ENCODE measurements at places on chromosomes 5 and 9. TPM values are rescaled to one million over a fixed set of nuclear protein-coding genes. Genes with fewer than 3 reads are reported as not detected.
A peak's percentile ranks its signal among the peaks of the same experiment; 100 is the strongest.

DNA sequence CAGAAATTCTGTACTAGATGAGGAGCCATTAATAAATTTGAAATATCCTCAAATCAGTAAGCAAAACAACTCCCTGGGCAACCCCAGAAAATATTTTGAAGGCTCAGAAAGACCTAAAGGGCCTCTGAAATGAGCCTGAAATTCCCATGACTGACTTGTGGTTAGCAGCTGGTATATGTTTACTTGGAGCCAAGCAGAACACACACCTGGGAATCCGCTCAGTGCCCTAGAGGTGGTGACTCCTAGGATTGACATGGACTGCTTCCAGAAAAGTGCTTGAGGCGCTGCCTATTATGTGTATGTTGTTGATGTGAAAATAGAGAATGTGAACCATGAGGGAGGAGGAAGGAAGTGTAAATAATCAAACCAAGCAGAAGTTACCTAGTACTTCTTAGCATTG, 14.7 kb downstream of the RFK start:
- no peak for DNase-seq

GRCh38 chr5:129935626-129936025, 31.4 kb downstream of the CHSY3 start:
- peak; percentile 15 for DNase-seq

- DNase-seq, result no peak
Observed at GRCh38 chr9:126388964-126389708, 62.5 kb downstream of the MVB12B start.

DNA sequence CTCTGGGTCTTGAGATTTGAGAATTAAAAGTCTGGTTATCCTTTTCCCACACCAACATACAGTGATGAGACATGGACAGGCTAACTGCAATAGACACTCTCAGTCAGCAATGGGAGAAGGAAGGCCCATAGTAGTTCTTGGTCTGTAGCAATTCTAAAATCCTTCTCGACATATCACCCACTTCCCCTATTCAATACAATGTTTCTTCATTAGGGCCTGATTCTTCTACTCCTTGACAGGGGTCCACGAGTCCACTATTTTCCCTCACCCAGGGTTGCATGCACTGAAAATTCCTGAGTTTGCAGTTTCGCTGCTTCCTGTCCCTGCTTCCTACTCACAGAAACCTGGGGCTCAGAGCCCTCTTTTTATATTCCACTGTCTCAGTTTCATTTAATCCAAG, 402.8 kb downstream of the MAT2B start:
- DNase-seq, result no peak

- DNase-seq, result no peak
Observed at GRCh38 chr5:73612799-73613198, 13.2 kb upstream of the ARHGEF28 start.

GRCh38 chr5:109688630-109688969, 1.1 kb upstream of the MAN2A1 start:
- no peak for DNase-seq

GRCh38 chr9:4430432-4431261, 59.6 kb upstream of the SLC1A1 start:
- no peak for DNase-seq

DNA sequence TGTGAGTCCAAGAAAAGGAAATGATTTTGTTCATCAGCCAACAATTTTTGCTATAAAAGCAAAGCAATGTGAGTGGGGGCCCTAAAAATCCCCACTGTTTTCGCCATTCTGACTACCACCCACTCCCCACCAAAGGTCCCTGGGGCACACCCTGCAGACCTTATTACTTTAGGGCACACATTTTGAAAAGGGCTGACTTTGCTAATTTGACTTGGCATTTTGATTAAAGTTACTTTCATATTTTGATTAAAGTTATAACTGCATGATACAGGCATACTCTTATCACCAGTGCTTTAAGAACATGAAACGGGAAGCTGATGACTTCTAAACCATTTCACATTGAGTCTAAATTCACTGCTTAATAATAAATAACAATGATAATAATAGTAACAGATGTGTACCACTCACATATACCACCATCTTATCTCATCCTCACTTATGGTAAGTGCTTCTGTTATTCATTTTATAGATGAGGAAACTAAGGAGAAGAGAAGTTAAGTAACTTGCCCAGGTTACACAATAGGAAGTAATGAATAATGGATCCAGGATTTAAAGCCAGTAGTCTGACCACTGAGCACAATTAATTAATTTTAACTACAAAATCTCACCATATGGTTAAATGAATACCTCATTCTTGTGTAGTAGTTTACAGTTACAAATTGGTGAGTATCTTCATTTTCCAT, 25.4 kb upstream of the NR3C1 start:
- no peak for DNase-seq

GRCh38 chr5:169876386-169876785, 103.9 kb downstream of the INSYN2B start:
- DNase-seq, result no peak

DNA sequence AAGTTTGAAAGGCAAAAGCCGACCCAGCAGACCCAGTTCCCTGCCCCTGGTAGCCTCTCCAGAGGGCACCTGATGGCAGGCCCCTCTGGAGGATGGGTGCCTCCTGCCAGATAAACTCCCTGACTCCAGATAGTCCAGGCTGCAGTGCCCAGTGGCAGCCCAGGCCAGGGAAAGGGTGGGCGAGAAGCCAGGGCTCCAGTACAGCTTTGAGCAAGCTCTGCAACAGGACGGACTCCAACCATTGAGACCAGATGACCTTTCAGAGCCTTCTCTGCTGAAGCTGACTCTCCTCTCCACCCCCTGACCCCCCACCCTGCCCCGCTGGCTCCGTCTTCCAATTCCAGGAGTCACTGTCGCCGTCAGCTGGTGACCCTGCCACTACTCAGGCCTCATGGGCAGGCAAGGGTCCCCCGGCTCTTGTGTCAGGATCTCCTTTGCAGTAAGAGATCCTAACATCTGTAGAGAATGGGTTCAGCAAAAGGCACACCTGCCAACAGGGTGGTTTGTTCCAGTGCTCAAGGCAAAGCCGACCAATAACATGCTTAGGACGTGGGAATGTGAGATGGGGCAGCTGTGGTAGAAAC, 15.5 kb upstream of the FCN1 start:
- DNase-seq, result no peak

- DNase-seq, result peak; percentile 37
Observed at GRCh38 chr5:61673007-61673735, 341.1 kb downstream of the ZSWIM6 start.

GRCh38 chr5:158718738-158719505, 380.8 kb downstream of the EBF1 start:
- DNase-seq, result no peak

DNA sequence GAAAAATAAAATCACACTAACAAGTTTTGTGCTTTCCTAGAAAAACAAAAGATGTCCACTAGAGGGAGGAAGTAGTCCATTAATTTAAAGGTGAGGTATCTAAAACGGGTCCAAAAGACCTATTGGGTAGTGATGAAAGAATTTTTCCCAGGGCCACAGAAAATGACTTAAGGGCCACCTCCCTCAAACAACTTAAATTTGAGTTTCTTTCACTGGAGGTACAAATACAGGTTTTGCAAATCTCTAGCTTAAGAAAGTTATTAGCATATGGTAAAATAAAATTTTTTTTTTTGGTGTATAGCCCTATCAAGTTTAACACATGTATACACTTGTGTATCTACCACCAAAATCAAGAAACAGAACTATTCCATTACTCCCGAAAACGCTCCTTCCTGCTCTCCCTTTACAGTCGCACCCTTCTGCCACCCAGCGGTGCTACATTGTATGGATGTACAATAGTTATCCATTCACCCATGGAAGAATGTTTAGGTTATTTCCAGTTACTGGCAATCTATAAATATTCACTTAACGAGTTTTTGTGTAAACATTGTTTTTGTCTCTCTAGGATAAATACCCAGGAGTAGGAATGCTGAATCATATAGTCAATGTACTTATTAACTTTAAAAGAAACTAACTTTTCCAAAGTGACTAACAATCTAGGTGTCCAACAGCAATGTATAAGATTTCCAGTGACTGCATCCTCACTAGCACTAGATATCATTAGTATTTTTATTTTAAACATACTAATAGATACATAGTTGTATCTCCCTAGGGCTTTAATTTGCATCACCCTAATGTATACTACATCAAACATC, 21.9 kb downstream of the DEPDC1B start:
- DNase-seq, result peak; percentile 69

- peak; percentile 13 for DNase-seq
Observed at GRCh38 chr5:66796305-66797292, 200.4 kb downstream of the MAST4 start.

- DNase-seq, result no peak
Observed at GRCh38 chr5:2200261-2200950, 317.7 kb upstream of the IRX4 start.

DNA sequence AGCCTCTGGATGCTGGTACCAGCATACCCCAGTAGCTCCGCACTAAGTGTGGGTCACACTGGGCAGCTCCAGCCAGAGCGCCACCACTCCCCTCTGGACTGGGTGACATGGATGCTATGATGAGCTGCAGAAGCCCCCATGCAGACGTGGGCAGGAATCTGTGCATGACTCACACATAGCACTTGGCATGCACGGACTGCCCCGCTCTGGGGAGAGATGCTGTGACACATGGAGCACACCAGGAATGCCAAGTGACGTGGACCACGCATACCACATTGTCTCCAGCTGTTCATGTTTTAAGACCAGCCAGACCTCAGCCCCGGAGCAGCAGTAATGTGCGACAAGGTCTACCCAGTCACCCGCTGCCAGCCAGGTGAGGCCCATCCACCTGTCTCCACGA, 64.1 kb downstream of the SEMA4D start:
- DNase-seq, result peak; percentile 59

Gene CCL21
- total RNA-seq, result not detected

Gene GFI1B
- total RNA-seq, result 0.10 TPM

Gene KLHL3
- total RNA-seq, result 1.2 TPM

Gene DDX4
- total RNA-seq, result not detected

Gene CMYA5
- total RNA-seq, result 0.47 TPM

Gene FBLL1
- 1.4 TPM for total RNA-seq

Gene ANKRD34B
- total RNA-seq, result not detected

Gene CCDC127
- 7.9 TPM for total RNA-seq

Gene XPA
- total RNA-seq, result 12.2 TPM

Gene PCDHA12
- total RNA-seq, result 0.16 TPM

Gene PLK2
- 198 TPM for total RNA-seq

Gene SOX30
- total RNA-seq, result 0.47 TPM

Gene LCN1
- total RNA-seq, result not detected

Measured in myocyte (in vitro differentiated cells).